CD4-positive, alpha-beta T cell treated with Interleukin-4 for 1 hour (primary cell): ENCODE measurements at places on chromosomes 11 and 22.

GRCh38 chr11:117117681-117118080 lies 19.5 kb upstream of the SIK3 start:
- no peak for DNase-seq

GRCh38 chr11:118572981-118573550 lies 857 bp downstream of the ARCN1 start:
- DNase-seq: no peak

GRCh38 chr11:99277281-99277680 lies 256.5 kb downstream of the CNTN5 start:
- no peak for DNase-seq

DNA sequence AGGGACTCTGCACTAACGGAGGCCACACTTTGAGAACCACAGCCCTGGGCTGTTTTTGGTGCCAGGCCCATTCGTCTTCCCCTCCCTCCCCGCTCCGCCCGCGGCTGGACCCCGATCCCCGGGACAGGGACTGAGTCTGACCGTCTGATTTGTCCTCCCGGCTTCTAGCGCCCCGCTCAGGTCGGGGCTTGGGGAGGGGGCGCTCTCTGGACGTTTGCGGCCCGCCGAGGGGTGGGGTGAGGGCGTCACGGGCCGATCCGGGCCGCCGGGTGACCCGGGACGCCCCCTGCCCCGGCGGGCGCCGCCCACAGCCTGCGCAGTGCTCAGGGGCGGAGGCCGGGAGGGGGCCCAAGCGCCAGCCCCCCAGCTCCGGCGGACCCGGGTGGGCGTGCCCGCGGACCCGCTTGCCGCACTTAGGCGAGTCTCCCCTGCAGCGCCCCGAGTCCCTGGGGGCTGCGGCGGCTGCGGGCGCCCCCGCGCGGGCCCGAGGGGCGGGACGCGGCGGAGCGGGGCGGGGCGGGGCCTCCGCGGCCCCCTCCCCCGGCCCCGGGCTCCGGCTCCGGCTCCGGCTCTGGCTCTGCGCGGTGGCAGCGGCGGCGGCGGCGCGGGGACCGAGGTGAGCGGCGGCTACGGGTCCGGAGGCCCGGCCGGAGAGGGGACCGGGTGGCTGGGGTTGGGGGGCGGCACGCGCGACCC lies 33.7 kb upstream of the PRR5 start:
- DNase-seq: peak; percentile 46

GRCh38 chr11:3160252-3161031 lies 4.7 kb downstream of the OSBPL5 start:
- DNase-seq: no peak

- DNase-seq: no peak
Observed at GRCh38 chr22:50698546-50698945, 25.9 kb downstream of the SHANK3 start.

DNA sequence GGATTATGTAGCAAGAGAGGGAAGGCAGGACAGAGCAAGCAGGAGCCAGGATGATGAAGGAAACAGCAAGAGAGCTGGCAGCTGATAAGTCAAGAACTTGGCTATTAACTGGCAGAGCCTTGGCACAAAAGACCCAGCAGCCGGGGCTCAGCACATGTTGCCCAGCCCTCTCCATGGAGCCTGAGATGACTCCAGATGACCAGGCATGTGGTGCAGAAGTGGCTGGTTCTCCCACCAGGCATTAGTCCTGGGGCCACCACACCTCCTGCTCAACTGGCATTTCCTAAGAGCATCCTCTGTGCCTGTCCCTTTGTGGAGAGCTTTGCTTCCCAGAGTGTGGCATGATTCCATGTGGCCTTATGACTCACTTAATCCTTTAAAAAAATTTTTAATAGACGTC lies 522.6 kb downstream of the MN1 start:
- DNase-seq: no peak
